ENCODE measurements at places on chromosomes 12 and 14.

GRCh38 chr12:3142386-3142785 is 65.2 kb downstream of the TSPAN9 start:
- no peak for DNase-seq

GRCh38 chr14:40903709-40904108 is 703.0 kb upstream of the LRFN5 start:
- no peak for DNase-seq

GRCh38 chr12:111645433-111645832 is 40.3 kb downstream of the BRAP start:
- no peak for DNase-seq

GRCh38 chr14:53529519-53529918 is 376.4 kb upstream of the DDHD1 start:
- no peak for DNase-seq

DNA sequence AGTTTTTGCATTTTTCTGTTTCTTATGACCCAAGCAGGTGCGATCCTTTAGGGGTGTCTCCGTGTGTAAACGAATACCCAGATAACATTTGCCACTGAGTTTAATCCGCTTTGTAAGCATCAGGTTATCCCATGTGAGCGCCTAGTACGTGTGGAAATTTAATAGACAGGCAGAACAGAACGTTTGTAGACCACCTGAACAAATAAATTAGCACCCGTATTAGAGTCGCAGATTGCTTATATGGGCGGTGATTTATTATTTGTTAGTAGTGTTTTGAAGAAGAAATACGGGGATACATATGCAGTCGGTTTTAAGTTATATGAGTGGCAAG is 325 bp downstream of the C12orf60 start:
- DNase-seq, result no peak

Data from hematopoietic multipotent progenitor cell treated with erythropoietin and hydrocortisone succinate and interleukin-3 and kit ligand, for 8 days (in vitro differentiated cells).